ENCODE measurements at places on chromosomes 6 and 20.

DNA sequence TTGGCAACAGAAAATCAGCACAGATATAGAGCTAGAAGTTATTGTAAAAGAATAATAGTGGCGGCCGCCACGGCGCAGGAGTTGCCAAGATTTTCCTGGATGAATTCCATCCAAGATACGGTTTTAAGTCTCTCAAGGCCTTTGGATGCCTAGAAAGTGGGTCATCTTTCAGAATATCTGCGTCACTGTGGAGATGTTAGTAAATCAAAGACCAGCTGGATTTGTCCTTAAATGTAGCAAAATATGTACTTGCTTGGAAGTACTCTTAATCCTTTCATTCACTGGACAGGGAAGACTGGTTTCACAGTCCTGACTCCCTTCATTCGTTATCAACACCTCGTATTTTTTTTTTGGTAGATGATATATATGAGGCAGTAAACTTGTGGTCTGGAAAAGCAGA is 83.0 kb downstream of the SLC22A3 start:
- DNase-seq = no peak

DNA sequence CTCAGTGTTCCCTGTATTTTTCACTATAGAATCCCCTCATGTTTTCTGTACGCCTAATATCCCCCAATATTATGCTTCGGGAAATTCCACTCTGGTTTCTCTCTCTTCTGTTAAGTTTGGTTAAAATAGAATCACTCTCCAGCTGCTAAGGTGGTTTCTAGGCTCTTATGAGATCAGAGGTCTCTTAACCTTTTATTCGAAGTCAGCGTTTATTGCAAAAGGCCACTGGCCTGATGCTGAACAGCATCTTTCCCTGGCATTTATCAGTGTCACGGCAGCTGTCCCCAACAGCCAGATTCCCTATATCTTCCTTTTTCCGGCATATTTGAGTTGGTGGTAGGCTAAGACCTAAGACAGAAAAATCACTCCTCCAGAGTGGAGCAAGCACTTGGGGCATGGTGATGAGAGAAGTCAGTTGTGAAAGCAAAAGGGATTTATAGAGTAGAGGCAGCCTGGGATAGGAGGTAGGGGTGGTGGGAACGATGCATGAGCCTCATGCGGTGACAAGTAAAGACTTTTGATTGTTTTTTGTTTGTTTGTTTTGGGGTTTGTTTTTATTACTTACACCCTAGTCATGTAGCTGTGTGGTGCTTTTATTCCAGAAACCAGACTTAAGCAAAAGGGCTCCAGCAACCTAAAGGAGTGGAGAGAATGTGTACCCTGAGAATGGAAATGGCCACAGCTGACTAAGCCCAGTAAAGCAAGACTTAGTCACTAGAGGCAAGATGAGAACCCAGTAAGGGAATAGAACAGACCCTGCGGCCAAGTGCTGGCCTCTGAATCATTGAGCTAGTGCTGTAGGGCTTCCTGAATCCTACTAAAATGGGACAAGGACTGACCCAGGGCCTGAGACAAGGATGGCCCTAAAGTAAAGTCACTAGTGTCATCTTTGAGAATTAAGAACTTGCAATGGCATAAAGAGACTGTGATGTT is 233.0 kb upstream of the PRND start:
- no peak for DNase-seq

- DNase-seq = peak; percentile 19
Measured at GRCh38 chr6:4774715-4775493, 1.3 kb upstream of the CDYL start.

DNA sequence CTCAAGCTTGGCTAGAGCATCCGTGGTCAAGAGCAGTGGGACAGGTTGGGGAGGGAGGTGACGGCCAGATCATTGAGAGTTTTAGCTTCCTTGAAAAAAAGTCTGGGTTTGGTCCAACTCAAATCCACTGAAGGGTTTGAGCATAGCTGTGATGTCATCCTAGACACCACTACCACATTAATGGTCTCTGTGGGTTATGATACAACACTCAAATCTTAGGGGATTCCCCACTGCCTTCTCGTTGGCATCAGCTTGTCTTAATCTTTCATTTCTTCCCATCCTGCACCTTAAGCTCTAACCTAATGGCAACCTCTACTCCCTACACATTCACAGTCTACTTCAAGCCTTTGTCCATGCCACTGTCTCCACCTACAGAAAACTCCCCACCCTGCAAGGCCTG is 77.3 kb downstream of the BMP6 start:
- DNase-seq = no peak

- peak; percentile 25 for DNase-seq
Measured at GRCh38 chr20:59525500-59526241, 78.7 kb upstream of the PHACTR3 start.

DNA sequence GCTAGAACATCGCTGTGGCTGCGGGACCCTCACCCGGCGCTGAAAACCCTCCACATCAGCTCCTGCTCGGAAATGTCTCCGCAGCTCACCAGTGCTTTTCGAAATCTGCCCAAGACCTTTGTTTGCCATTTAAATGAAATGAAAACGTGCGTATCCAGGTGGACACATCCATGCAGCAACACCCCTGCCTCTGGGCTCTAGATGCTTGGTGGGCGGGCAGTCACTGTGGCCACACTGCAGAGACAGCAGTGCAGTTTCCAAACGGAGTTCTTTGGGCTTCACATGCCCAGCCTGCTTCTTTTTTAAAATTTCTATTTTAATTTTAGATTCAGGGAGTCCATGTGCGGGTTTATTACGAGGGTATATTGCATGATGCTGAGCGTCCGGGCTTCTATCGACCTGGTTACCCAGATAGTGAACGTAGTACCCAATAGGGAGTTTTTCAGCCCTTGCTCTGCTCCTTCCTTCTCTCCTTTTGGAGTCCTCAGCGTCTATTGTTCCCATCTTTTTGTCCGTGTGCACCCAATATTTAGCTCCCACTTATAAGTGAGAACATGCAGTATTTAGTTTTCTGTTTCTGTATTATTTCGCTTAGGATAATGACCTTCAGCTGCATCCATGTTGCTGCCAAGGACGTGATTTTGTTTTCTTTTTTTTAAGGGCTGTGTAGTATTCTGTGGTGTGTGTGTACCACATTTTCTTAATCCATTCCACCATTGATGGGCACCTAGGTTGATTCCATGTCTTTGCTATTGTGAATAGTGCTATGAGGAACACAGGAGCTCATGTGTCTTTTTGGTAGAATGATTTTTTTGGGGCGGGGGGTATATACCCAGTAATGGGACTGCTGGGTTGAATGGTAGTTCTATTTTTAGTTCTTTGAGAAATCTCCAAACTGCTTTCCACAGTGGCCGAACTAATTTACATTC is 4.8 kb upstream of the TUBB2B start:
- no peak for DNase-seq

DNA sequence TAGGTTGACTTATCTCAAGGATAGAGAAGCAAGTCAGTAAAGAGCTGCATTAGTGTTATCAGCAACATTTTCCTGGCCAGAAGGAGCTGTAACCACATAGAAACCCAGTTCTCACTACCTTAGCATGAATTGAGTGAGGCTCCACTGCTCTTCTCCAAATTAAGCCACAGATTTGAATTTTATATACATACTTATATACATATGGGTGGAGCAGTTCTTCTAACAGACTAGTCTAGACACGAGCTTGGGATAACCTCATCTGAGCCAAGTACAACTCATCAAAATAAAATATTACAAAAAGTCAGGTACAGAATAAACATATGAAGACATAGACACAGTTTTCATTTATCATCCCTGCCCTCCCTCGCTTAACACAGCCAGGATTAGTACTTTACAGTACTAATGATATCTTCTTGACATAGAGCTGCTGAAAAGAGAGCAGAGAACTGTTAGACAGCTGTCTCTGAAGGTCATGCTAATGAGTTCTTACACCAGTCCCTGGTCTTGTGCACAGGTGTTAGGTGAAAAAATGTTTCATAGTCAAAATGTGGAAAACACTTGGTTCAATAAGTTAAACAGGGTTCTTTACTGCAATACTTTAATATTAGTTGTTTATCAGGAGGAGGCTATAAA is 147.4 kb upstream of the HTR1E start:
- DNase-seq = no peak

DNA sequence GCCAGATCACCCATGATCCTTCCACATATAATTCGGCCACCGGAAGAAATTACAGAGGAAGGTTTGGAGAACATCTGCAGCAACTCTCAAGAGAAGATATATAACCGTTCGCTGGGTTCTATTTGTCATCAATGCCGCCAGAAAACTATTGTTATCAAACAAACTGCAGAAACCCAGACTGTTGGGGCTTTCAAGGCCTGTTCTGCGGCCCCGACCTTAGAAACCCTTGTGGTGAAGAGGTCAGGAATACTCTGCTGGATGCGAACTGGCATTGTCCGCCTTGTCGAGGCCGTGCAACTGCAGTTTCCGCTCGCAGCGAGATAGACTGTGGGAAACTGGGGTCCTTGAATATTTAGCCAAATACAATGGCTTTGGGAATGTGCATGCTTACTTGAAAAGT is 21.3 kb downstream of the PRSS16 start:
- DNase-seq = no peak

GRCh38 chr6:102298051-102298450 is 904.5 kb downstream of the GRIK2 start:
- DNase-seq = no peak

- no peak for DNase-seq
Measured at GRCh38 chr6:87714093-87714842, 12.2 kb upstream of the AKIRIN2 start.

DNA sequence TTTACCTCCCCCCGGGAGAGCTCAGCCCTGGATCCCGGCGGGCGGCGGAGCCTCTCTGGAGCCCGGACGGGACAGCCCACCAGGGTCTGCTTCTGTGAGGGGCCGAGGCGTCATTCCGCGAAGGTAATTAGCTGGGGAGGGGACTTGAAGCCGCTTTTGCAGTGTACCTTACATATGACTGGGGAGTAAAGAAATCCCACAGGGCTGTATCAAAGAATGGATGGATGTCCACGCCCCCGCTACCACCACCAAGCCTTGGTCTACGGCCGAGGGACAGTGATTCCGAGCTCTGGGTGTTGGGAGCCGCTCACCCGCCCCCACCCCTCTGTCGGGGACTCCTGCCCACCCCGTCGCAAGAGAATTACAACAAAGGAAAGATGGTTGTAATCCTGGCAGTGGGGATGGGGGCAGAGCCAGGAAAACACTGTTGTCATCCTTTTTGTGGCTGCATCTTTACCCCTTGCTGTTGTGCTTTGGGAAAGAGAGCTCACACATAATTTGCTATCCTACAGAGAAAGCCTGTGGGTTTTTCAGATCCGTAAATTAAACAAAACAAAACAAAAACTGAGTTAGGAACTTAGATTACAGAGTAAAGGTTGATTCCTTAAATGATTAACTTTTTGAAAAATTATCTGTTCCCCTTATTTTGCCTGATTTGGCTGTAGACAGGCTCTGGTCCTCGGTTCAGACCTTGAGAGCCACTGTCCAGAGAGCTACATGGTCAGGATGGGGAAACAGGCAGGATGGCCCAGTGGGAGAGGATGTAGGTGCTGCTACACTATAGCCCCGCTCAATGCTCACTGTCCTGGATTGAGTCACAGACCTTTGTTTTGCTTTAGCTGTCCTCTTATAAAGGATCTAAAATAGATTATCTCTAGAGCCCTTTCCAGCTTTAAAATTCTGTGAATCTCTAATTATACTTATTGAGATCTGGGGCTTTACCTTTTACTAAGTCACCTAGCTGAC is 997 bp upstream of the FBXO30 start:
- no peak for DNase-seq

DNA sequence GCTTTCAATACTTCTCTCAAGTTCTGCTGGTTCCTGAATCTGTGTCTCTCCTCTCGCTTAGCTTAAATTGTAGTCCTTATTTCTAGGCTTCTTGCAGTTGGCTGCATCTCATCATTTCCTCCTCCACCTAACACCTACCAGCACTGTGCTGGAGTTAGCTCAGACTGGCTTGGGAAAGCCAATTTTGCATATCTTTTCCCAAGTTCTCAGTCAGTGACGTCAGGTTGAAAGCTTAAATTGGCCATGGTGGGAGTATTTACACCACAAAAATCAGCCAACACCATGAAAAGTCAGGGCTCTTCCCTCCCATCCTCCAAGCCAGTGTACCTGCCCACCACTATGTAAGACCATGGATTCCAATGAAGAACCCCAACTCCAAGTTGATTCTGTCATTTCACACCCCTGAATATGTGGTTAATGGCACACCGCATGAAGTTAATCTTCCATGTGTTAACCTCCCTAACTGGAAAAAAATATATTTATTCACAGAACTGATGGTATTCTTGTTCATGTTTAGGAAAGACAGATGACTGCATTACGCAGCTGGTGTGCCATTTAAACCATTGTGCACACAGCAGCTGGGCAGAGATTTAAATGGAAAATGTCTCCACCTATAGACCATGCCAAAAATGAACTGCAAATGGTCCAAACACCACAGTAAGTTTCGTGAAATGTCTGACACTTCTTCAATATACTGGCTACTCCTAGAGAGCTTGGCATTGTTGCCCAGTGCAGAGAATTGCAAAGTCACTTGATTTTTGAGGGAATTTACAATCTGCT is 274.1 kb upstream of the MAP3K7 start:
- DNase-seq = no peak

DNA sequence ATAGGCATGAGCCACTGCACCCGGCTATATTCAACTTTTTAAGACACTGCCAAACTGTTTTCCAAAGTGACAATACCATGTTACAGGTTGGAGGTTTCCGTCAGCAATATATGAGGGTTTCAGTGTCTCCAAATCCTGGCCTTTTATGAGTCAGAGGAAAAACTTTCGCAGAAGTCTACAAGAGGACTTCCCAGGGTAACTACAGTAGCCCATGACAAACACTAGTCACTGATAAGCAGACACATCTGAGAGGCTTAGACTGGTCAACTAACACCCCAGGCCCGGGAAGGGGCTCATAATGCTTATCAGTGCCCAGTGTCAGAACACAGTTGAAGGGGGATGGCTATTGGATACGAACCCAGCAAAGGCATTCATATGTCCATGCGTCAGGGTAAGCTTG is 85.4 kb downstream of the SOX4 start:
- DNase-seq = no peak

DNA sequence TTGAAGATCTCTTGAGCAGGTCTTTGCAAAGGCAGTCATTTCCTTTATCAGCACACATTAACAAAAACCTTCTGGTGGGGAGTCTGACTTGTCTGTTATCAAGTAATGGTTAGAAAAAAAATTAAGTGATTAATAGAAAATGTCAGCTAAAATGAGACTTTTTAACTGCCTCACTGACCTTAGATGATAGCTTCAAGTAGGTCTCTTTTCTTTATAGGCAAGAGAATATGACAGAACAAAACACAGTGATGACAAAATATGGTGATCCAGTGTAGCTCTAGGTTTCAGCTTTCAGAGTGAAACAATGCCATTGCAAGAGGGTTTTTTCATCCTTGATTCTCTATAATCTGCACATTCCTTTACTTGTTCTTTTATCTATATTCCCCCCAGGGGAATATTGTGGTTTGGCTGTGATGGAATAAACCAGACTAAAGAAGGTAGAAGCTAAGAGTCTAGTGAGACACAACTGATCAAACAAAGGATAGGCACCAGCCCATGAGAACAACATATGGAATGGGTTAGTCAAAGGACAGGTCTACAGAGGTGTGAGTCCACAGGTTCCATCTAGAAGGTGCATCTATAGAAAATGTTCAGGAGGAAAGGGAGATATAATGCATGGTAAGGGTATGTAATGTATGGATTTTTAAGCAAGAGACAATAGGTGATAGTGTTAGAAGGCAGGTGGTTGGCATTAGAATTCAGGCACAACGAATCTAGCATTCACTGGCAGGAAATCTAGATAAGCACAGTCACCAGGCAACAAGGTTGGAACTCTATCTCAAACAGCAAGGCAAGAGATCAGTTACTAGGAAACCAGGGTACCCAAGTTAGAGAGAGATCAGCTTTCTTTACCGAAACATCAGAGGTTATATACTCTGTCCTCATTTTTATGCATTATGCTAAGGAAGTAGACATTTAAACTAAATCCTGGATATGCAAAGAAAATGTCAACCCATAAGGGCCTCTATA is 228.9 kb upstream of the SMLR1 start:
- no peak for DNase-seq

- DNase-seq = no peak
Measured at GRCh38 chr6:744666-745353, 51.9 kb upstream of the EXOC2 start.

Data from stimulated activated CD4-positive, alpha-beta T cell treated with anti-CD3 and anti-CD28 coated beads, Interleukin-4, amount 100 ng/mL, for 1 hour (primary cell).